ENCODE measurements at places on chromosomes 6 and 20. TPM values are rescaled to one million over a fixed set of nuclear protein-coding genes. Genes with fewer than 3 reads are reported as not detected.

GRCh38 chr6:14380901-14381828, 263.6 kb downstream of the CD83 start:
- H3K27me3 ChIP-seq, result no peaks in the 10 kb centered on the region
- peaks cover 3% of the 10 kb centered on the region for H3K4me1 ChIP-seq
- no peaks in the 10 kb centered on the region for H3K36me3 ChIP-seq
- DNase-seq, result no peak
- H3K4me3 ChIP-seq, result no peak overlapping the region

Gene OR2H1
- not detected for total RNA-seq

GRCh38 chr20:24980291-24981053, 12.1 kb downstream of the APMAP start:
- H3K4me3 ChIP-seq, result no peak overlapping the region
- H3K27me3 ChIP-seq, result no peaks in the 10 kb centered on the region
- peak; percentile 53 for DNase-seq

- peaks cover 2% of the 10 kb centered on the region for H3K4me1 ChIP-seq
- H3K27ac ChIP-seq, result no peak overlapping the region
- no peak for DNase-seq
These were observed 92.6 kb upstream of the AGPAT4 start for GRCh38 chr6:161366301-161366923.

DNA sequence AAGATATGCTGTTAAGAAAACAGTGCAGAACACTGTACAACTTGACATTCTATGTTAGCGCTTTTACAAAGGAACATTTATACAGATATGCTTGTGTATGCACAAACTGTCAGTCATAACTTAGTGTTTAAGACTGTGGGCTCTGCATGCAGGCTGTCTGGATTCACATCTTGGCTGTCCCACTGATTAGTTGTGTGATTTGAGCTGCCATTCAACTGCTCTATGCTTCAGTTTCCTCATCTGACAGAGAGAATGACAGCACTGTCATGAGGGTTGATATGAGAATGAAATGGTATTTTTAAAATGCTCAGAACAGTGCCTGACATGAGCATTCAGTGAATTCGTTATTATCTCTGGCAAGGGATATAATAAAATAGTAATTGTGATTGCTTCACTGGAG, 8.7 kb downstream of the SLC25A27 start:
- DNase-seq, result no peak
- H3K4me1 ChIP-seq, result no peaks in the 10 kb centered on the region
- H3K27me3 ChIP-seq, result no peaks in the 10 kb centered on the region
- no peak overlapping the region for H3K4me3 ChIP-seq
- no peak overlapping the region for H3K27ac ChIP-seq

Gene PSORS1C1
- total RNA-seq, result 5.5 TPM

- H3K36me3 ChIP-seq, result no peaks in the 10 kb centered on the region
- no peaks in the 10 kb centered on the region for H3K27me3 ChIP-seq
- peak within 1 kb of the TSS; percentile 92 for H3K27ac ChIP-seq
- DNase-seq, result no peak
These were observed at the start of gene SLC29A1 for GRCh38 chr6:44223319-44224028. Gene SLC29A1 (plus strand): TSS chr6:44223595. CDS start chr6:44227314, 3,719 bp downstream.

- no peak overlapping the region for H3K27ac ChIP-seq
- H3K27me3 ChIP-seq, result peaks cover 15% of the 10 kb centered on the region
These were observed 23.4 kb upstream of the HLA-DQB1 start for GRCh38 chr6:32689531-32690501.

DNA sequence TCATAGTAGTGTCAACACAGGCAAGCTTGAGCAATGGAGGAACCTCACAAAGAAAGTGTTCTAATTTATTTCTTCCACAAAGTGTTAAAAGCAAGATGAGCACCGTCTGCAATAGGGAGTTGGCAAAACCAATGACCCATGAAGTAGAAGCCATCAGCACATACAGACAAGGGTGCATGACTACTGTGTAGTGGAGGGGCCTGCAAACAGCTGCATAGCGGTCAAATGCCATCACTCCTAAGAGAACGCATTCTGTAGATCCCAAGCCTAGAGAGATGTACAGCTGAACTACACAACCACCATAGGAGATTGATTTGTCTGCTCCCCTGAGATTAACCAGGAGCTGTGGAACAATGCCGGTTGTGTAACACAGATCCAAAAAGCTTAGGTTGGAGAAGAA, 26.8 kb upstream of the ZNF165 start:
- no peaks in the 10 kb centered on the region for H3K4me1 ChIP-seq
- H3K4me3 ChIP-seq, result no peak overlapping the region
- no peak for DNase-seq
- peaks cover 3% of the 10 kb centered on the region for H3K27me3 ChIP-seq
- no peak overlapping the region for H3K27ac ChIP-seq
- no peaks in the 10 kb centered on the region for H3K36me3 ChIP-seq

DNA sequence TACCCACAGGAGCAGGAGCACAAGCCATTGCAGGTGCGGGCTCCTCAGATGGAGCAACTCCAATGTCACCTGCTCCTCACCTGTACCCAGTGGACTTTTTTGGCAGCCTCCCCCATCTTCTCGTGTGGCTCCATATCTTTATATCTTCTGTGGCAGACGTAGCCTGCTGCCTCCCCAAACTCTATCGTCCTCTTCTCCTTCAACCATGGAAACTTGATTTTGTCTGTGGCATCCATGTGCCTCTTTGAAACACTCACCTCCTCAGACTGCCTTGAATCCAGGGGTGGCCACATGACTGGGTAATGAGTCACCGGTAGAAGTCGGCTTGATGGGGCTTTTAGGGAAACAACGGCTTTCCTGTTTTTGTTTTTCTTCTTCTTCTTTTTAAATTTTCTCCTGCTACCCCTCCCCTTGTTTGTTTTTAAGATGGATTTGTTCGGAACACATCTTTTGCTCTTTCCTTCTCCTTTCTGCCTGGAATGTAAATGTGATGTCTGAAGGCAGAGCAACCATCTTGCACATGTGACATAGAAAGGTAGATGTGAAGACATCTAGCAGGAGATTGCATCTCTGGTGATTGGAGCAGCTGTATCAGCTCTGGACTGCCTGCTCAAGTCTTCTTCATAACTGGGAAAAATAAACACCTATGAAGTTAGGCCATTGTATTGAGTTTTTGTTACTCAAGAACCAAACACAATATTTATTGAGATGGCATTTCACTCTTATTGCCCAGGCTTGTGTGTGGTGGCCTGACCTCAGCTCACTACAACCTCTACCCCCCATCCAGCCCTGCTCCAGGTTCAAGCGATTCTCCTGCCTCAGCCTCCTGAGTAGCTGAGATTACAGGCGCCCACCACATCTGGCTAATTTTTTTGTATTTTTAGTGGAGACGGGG, 69.9 kb upstream of the DDR1 start:
- no peak overlapping the region for H3K27ac ChIP-seq
- H3K27me3 ChIP-seq, result no peaks in the 10 kb centered on the region
- H3K4me1 ChIP-seq, result peaks cover 39% of the 10 kb centered on the region
- H3K36me3 ChIP-seq, result no peaks in the 10 kb centered on the region

Gene DAAM2
- total RNA-seq, result 7.2 TPM

Gene KCNK15
- 1.4 TPM for total RNA-seq

All from suprapubic skin (tissue), 4 donors.